ENCODE measurements at places on chromosomes 1 and 21. TPM values are rescaled to one million over a fixed set of nuclear protein-coding genes. Genes with fewer than 3 reads are reported as not detected.

DNA sequence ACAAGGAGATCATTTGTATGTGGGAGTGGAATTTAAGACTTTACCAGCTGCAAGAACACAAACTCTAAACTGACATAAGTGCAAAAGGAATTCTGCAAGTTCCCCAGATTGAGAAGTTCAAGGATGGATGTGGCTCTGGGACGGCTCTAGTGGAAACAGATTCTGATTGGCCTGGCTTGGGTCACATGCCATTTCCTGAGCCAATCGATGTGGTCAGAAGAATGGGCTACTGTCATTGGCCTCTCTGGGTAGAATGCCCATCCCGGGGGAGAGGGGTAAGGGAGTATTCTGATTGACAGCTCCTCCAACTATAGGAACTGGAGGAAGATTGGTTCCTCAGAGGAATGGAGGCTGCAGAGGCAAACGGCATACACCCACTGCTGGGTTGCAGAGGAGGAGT lies 6.0 kb upstream of the IFNLR1 start:
- peak; percentile 16 for DNase-seq

DNA sequence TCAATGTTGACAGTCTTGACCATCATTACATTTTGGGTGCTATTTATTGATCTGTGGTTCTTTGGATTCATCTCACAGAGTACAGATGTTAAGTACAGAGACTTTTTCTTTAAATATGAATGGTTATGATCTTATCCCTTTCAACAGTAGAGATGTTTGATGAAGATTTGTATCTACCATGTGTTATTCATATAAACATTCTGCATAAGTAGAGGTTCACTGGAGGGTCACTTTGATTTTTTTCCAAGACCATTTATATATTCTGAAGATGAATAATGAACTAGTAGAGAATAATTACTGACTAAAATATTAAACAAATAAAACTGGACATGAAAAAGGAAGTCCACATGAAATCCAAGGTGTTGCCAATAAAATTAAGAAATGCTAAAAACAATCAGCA lies 28.6 kb upstream of the HUNK start:
- no peak for DNase-seq

DNA sequence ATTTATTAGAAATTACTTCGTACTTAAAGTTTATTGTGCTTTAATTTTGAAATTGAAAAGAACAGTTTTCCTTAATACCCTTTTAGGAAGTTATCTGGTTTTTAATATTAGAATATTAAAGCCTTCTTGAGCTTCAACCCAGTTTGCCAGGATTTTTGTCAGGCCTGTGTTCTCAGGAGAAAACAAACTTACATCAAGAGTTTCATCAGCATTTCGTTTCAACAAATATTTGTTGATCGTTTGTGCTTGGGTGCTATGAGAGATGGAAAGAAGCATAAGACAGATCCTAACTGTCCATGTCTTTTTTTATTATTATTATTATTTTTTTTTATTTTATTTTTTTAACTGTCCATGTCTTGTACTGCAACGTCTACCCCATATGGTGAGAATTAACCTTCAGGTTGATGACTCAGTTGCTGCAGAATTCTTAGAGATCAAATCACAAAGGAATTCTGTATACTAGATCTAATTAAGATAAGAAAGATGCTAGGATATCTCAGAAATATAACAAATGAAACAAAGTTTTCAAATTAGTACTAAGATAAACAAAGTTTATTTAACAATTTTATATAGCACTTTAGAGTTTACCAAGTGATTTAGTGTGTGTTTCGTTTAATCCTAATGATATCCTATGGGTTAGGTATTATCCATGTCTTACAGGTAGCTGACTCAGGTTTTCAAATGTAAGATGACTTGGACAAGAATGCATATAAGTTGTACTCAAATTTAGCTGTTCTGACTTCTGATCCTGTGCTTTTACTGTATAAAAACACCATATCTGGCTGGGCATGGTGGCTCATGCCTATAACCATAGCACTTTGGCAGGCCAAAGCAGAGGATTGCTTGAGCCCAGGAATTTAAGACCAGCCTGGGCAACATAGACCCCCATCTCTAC lies 14.3 kb downstream of the FBXO28 start:
- DNase-seq, result no peak

GRCh38 chr1:96487971-96488370 lies 233.6 kb upstream of the PTBP2 start:
- DNase-seq, result no peak

- DNase-seq, result no peak
Measured at GRCh38 chr1:29973406-29973805, 737.1 kb downstream of the PTPRU start.

Gene NPPB
- total RNA-seq, result not detected

Gene DNAJC6
- total RNA-seq, result not detected

All from MG63 (cell line).